ENCODE measurements at places on chromosomes 6 and 20.

DNA sequence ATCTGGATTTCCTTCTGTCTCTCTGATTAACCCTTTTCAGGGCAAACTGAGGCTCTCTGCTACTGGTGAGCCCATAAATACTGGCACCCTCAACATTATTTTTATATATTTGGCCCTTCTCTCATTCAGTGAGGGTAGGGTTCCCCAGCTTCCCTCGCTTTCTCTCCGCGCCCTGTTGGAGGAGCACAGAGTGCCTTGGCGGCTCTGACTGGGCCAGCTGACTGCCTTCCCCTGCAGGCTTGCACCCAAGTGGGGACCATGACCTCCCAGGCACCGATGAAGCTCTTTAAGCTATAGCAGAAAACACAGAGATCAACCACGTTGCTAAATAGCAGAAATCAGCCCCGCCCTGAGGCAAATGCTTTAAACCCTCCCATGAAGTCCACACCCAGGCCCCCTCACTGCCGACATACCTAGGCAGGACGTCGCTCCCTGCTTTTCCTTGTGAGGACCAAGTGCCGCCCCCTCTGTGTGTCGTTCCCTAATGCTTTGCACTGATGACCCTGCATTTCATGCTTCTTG lies 105.0 kb downstream of the HUS1B start:
- no peak for DNase-seq

GRCh38 chr6:139429580-139430145 lies 55.2 kb upstream of the CITED2 start:
- DNase-seq = no peak

GRCh38 chr20:11101243-11101642 lies 427.4 kb upstream of the JAG1 start:
- DNase-seq = no peak

GRCh38 chr20:6956574-6956973 lies 189.1 kb downstream of the BMP2 start:
- no peak for DNase-seq

DNA sequence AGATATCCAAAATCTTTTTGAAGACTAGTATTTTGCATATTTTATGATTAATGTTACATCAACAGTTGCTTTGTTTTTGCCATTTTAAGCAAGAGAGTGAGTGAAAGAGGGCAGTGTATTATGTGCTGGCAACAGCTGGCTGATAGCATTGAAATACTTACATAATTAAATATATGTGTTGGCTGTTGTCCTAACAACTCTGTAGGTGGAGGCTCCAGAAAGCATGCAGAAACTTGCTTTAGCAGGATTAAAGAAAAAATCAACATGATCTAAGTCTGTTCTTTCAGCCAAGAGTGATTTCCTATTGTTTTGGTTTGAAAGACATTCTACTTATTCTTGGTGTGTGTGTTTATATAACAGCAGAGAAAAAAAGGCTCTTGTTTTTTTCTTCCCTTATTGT lies 127.5 kb downstream of the CDKAL1 start:
- DNase-seq = no peak

- DNase-seq = no peak
Observed at GRCh38 chr6:40355066-40355465, 232.1 kb downstream of the LRFN2 start.

GRCh38 chr6:36997811-36998722 lies 7.4 kb upstream of the FGD2 start:
- DNase-seq = peak; percentile 75

- no peak for DNase-seq
Observed at GRCh38 chr20:50425076-50425475, 85.1 kb upstream of the PTPN1 start.

GRCh38 chr6:66662196-66662595 lies 955.2 kb upstream of the EYS start:
- DNase-seq = no peak

Data from substantia nigra (tissue), 51 donors.